ENCODE measurements at places on chromosomes 4 and X.

DNA sequence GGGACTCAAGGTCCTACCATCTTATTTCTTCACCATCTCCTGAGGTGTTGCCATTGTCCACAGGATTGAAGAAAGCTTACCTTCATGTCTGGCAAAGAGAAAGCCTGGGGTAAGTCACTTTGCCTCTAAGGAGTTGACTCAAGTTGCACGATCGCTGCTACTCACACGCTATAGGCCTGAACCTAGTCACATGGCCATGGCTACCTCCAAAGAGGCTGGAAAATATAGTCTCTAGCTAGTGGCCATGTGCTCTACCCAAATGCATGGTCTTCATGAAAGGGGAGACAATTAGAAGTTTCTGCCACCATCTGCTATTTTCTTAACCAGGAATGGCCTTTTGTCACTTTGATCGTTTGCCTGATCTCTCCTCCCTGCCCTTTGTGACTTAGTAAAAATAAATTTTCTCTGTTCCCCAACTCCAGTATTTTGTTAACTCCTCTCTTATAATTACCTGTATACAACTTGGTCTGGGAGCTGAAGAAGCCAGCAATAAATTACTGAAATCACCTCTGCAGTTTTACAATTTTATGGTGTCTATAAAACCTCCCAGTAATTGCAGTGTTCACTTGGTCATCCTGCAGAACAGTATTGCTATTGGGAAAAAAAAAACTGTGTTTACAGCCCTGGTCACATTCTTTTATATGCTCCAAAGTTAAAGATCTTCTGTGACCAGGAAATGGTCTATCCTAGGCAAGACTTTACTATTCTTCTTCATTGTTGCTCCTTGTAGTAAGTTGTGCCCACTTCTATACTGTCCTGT is 126.7 kb upstream of the TSPAN5 start:
- no peak for DNase-seq

DNA sequence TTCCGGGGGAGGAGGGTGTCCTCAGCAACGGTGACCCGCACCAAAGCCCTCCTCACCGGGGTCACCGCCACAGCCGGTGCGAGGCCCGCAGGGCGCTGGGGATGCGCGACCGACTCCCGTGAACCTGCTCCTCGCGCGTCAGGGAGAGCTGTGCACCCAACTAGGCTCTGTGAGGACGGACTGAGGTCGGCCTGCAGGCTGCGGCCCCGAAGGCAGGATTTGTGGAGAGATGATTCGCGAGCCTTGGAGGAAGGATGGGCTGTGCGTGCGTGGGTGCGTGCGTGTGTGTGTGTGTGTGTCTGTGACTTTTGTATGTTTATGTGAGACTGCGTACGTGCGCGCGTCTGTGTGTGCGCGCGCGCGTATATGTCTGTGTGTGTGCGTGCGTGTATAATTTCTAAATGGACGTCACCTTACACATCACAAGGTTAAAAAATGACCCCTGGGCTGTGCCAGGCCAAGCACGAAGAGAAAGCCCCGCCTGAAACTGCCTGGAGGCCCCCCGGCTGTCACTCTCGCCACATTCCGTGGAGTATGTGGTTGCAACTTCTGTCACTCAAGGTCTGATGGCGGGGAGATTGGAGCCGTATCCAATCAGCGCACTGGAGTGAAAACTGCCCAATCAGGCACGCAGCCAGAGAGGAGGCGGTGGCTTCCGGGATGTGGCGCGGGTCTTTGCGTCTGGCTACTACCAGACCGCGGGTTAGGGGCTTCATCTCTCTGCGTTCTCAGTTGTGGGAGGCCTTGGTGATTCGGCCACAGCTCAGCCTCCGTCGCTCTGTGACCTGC is at the start of gene ZNF141:
Gene ZNF141 (plus strand): TSS at position 672 of the 789 bp plus-strand sequence. CDS start 170 bp downstream, outside the sequence.
- peak; percentile 99 for DNase-seq

GRCh38 chr4:94389595-94390267 is 47.1 kb upstream of the HPGDS start:
- DNase-seq: no peak

DNA sequence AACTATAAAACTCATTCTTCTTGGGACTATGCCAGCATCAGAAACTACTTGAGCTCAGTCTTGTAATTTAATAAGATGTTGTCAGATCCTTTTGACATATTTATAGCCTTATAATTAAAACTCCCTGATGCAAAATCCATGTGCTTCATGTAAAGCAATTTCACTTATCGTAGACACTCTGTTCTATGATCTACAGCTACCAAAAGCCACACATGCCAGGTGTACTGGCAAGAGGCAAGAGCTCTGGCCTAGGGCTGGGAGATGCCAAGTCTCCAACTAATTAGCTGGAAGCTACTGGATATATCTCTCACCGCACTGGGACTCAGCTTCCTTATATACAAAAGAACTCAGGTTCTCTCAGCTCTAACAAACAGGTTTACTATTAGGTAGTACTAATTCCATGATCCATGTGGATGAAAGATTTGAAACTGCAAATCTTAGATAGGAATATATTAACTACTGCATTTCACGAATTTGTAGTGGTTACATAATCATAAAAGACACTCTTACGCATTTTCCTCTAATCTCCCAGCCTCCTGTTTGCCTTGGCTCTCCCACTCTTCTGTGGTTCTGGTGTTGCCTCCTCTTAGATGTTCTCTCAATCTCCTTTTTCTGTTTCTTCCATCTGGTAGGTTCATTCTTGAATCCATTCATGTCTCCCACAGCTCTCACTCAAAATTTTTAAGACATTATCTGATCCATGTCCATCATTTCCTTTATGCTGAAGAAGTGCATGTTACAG is 103.0 kb downstream of the HHIP start:
- no peak for DNase-seq

DNA sequence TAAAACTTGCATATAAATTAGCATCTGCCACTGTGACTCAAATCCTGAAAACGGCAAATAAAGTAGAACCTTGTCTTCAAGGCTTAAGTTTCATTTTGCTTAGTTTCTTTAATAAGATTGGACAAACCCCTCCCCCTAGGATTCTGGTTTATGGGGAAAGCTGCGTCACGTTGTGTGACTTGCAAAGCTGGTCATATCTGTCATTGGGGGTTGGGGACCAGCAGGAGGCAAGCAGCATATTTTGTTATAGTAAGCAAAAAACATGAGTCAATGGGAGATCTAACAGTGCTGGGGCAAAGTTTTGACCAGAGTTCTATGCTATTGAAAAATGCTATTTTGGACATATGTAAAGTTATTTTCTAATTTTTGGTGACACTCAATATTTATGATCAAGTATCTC is 407.3 kb downstream of the PCDH18 start:
- no peak for DNase-seq

- DNase-seq: no peak
These were observed 119.9 kb upstream of the AGA start for GRCh38 chr4:177562163-177562562.

DNA sequence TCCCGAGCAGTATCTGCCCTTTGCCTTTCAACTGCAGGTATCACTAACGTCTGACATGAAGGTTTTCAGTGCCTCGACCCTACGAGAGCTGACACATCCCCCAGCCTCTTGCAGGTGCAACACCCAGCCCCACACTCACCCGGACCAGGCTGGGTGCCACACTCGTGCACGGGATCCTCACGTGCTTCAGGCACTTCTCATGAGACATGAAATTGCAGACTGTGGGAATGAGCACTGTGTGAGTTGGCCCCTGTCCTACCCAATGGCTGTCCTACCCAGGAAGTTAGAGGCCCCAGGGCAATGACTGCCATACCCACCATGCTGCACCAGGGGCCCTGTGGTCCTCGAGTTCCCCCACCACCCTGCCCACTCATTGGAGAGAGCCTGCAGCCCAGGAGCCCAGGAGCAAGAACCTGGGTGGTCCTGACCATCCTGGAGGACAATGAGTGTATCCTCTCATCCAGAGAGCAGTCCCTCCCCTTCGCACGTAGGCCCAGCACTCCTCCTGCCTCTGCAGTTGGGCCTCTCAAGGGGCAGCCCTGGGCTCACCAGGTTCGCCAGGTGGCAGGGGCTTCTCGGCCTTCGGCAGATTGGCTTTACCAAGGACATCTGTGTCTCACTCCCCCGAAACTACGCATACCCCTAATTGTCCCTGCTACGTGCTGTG is 2.4 kb downstream of the DGKQ start:
- DNase-seq: no peak

DNA sequence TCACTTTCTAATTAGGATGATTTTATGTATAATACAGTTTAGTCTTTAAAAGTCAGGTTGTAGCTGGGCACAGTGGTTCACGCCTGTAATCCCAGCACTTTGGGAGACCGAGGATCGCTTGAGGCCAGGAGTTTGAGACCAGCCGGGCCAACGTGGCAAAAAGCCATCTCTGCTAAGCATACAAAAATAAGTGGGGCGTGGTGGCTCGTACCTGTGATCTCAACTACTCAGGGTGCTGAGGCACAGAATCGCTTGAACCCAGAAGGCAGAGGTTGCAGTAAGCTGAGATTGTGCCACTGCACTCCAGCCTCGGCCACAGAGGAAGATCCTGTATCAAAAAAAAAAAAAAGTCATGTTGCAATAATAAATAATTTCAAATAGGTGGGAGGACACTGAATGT is 364.2 kb downstream of the BMPR1B start:
- DNase-seq: no peak

DNA sequence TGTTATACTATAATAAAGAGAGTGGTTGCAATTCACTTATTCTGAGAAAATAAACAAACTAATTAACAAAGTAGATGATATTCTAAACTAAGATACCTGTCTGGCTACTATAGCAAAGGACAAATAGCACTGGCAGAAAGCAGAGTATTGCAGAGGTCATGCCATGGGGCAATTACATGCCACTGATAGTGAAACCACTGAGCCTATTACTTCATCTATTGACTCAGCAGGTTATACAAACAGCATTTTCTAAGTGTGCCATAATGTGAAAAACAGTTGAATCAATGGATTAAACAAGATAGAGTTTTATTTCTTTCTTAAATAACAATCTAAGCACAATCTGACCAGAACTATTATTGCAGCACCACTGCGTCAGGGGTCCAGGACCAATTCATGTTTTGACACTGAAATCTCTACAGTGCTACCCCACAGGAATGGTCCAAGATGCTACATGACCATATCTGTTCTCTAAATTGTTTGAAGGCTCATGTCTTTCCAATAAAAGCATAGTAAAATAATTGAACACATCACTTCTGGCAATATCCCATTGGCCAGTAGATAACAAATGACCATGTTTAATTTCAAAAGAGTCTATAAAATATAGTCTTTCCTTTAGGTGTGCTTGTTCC is 389.5 kb upstream of the GRID2 start:
- no peak for DNase-seq

DNA sequence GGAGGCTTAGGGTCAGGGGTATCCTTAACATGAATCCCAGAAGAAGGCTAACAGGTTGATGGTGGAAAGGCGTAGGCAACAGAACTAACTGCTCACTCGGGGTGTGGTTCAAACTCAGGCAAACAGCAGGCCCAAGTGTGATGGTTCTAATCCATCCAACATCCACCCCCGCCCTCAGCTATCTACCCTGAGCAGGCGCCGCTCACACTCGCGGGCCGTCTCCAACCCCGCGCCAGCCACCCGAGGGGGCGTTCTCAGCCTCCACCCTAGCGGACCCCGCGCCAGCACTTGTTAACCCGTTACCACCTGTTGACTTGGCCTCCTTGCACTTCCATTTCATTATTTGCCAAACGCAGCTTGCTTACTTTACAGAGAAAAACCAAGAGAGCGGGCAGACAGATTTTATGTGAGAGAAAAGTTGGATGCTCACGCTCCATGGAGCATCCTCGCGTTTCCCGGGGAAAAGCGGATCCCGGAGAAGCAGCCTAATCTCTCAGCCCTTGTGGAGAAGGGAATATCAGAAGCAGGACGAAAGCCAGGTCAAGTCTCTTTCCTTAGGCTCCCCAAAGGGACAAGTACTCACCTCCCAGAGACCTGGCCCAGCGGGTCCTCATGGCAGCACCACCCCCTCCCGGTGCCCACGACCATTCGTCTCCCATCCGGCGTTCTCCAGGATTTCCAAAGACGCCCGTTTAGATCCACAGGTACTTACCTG is 773 bp downstream of the SNCA start:
- DNase-seq: peak; percentile 15

DNA sequence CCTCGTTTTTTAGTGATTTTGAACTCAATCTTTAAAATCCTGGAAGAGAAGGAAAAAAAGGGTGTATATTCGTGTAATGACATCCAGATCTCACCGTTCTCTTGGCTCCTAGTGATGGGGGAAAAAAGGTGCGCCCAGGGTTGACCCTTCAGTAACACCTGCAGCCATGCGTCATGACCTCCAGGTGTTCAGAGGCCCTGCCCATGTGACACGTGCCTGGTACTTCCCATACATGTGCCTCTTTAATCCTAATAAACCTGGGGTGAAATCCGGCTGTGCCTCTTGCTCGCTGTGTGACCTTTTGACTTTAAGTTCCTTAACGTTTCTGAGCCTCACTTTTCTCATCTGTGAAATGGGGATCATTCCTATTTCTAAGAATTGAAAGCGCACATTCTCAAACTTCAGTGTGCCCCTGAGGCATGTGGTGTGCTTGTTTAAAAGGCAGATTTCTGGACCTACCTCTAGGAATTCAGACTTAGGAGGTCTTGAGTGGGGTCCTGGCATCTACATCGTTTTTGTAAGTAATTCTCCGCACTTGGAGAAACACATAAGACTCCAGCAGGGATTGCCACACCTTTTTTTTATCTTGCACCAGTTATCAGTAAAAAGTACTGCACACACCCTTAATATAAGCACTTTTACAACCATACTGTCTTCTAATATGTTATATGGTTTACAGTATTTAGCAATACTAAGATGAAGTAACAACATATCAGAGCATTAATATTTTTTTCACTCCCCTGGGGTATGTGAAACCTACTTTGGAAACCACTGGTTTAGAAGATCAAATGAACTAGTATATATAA is 90.1 kb downstream of the RELL1 start:
- DNase-seq: no peak

DNA sequence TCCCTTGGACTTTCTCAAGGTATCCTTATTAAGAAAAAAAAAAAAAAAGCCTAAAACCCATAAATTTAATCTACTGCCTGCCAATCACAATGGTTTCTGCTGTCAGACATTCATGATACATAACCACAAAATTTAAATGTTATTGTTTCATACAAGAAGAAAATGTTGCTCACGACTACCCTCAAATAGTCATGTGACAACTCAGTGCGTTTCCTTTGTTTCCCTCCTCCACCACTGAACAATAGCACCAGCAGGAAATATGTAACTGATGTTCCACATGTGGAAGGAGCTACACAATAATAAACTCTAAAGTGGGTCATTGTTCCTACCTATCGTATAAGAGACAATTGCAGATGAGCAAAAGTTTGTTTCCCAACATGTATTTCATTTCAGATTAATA is 244.1 kb upstream of the EDNRA start:
- no peak for DNase-seq

- DNase-seq: no peak
These were observed 83.3 kb upstream of the VCX2 start for GRCh38 chrX:8254401-8254800.

DNA sequence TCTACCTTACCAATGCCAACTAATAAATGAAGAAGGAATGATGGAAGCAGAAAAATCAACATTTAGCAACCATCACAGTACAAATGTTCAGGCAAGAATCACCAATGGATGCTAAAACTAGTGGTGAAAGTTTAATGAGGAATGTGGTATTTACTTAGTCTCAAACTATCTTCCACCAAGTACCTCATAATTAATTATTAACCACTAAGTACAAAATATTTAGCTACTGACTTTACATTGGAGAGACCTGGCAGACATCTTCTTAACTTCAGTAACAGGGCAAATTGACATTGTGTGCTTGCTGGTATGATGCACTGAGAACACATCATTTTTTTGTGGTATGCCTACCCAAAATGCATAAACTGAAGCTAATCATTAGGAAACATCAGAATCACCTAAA is 82.4 kb downstream of the DLG3 start:
- DNase-seq: no peak
